Stimulated activated CD8-positive, alpha-beta memory T cell treated with anti-CD3 and anti-CD28 coated beads, Interleukin-7, amount 100 ng/mL, for 1 hour (primary cell): ENCODE measurements at places on chromosomes 11 and 22.

- DNase-seq: no peak
Observed at GRCh38 chr22:46958658-46959057, 196.2 kb downstream of the TBC1D22A start.

DNA sequence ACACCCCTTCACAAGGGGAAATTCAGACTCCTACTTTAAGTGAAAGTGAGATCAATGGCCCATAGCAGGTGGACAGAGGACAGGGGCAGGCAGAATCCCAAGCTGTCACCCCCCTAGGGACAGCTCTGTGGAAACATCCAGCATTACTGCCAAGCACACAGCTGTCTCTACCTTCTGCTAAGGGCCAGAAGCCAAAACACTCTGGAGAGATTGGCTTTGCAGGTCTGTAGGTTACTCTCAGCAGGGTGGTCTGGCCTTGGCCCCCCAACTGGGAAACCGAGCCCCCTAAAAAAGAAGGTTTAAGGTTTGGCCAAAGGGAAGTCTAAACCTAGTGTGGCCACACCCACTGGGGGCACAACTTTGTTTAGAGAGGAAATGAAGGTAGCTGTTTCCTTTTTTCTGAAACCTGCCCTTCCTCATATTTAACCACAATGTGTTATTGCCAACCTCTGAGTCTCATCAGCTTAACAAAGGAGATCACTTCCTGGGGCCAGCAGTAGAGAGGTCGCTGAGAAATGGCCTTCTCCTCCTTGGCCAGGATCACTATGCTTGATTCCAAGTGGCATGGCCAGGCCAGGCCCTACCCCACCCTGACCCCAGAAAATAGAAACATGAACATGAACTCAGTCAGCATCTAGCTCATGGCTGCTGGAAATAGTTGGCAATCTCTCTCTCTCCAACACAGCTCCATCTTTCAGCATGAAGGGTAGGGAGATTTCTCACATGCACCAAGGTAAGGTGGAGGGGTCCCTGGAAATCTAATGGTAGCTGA, 25.9 kb upstream of the SCARF2 start:
- no peak for DNase-seq

- DNase-seq: no peak
Observed at GRCh38 chr22:42939941-42940653, 74.9 kb downstream of the PACSIN2 start.

- DNase-seq: no peak
Observed at GRCh38 chr22:39234867-39235687, 9.7 kb downstream of the PDGFB start.

DNA sequence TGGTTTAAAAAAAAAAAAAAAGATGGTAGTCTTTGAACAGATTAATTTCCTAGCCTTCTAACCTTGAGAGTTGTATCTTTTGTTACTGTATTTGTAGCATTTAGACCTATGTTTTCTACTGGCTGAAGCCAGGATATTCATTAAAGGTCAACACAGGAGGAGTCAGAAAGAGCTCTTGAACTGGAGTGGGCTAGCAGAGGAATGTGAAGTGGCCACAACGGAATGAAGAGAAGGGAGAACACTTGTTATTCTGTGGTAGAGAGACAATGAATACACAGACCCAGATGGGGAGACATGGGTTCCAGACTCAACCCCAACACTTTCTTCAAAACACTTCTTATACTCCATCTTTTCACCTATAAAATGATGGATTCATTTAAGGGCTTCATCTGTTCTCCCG, 88.1 kb downstream of the RELT start:
- DNase-seq: no peak

- DNase-seq: no peak
Observed at GRCh38 chr11:35949242-35949641, 5.4 kb downstream of the LDLRAD3 start.

GRCh38 chr11:73147771-73148681, 5.9 kb upstream of the FCHSD2 start:
- DNase-seq: no peak

DNA sequence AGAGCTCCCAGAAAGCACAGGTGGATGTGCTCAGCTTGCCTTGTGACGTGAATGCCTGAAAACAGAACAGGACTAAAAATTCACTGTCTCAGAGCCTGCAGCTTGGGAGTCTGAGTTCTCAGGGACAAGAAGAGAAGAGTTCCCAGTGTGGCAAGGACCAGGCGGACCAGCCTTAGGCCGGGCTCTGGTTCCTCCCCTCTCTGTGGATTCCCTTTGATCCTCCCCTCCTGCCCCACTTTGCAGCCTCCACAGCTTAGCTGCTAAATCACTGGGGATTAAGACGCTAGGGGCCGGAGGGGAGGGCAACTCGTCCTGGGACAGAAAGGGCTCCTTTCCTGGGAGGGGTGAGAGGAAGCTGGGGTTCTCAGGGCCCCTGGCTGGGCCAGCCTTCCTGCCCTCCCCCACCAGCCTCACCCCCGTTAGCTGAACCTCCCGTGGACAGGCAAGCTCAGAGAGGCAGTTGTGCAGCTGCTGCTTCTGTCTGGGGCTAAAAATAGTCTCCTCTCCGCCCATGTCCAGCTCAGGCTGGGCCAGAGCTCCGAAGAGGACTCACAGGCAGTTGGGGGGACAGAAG, 29.9 kb upstream of the JAM3 start:
- no peak for DNase-seq

GRCh38 chr11:44496391-44496790, 69.1 kb upstream of the CD82 start:
- no peak for DNase-seq

DNA sequence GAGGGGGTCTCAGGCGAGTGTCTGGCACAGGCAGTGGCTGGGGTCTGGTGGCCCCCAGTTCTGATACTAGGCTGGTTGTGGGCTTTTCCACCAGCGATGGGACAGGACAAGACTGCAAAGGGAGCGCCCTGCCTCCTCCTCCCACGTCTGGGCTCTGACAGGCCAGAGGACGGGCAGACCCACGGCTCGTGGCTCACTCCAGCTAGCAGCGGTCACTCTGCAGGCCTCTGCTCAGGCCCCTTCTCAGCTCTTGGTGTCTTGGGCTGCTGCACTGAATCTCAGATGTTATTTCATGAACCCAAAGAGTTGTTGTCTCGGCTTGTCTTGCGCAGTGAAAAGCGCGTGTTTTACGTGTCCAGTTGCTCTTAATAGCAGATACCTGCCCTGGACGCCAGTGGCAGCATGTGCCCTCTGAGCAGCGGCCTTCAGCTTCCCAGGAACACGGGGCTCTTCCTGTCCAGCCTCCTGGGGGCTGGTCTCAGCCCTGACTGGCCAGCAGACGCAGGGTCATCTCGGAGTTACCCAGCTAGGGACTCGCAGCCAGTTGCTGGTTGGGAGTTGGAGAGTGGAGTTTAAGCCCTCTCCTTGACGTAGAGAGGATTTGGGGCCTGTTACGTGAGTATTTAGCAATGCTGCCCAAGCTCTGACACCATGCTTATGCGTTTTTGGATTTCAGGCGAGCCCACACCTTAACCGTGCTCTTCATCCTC, 9.6 kb downstream of the PTDSS2 start:
- DNase-seq: no peak

DNA sequence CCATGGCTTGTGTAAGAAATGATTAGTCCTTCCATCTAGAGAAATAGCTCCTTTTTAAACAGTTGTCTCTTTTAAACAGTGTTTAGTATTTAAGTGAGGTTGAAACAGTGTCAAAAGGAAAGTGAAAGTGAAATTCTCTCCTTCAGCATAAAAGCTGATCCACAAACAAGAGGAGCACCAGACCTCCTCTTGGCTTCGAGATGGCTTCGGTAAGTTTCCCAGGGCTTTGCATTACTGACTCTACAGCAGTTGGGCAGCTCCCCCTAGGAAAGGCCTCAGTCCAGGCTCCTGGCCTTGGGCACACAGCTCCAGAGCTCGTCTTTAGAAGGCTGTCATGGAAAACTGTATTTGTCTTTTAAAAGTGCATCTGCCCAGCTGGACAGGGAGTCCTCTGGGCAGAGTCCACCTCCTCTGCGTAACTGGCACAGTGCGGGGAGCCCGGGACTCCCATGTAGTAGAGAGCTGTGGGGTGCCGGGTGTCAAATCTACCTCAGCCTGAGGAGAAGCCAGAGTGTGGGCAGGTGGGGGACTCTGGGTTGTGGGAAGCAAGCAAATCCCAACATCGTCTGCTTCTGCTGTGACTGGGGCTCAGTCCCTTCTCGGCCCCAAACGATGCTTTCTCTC, at the start of gene PLAAT4:
PLAAT4 (plus strand) TSS at position 140 of the 624 bp plus-strand sequence; CDS start at position 201, 61 bp downstream.
- DNase-seq: no peak

GRCh38 chr11:67071420-67072284, 15.0 kb downstream of the RHOD start:
- peak; percentile 31 for DNase-seq

DNA sequence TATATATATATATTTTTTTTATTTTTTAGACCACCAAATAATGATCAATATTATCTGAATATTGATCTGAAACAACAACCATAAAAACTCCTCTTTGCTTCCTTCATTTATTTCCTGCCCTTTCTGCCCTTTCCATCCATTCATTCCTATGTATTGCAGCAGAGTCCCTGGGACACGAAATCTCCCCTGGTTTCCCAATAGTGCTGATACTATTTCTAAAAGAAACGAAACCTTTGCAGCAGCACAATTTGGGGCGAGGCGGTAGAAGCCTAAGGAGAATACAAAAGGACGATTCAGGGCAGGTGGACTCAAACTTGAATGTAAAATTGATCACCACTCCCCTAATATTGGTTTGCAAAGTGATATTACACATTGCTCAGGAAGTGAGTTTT, 16.9 kb upstream of the AMOTL1 start:
- DNase-seq: no peak
